ENCODE measurements at places on chromosomes 11 and 22.

GRCh38 chr11:75263944-75264349, 23.4 kb downstream of the TPBGL start:
- no peak for DNase-seq

GRCh38 chr22:26985931-26986782, 328.8 kb downstream of the MIAT start:
- DNase-seq, result no peak

DNA sequence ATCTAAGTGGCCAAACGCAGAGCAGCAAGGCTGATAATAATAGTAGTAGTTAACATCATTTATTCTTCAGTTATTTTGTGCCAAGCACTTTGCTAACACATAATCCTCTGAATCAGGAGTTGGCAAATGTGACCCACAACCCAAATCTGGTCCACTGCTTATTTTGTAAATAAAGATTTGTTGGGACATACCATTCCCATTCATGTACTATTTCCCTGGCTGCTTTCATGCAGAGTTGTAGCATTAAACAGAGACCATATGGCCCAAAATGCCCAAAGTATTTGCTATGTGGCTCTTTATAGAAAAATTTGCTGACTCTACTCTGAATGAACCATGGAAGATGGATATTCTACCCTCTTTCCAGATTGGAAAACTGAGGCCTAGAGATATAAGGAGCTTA, 50.3 kb downstream of the COMMD9 start:
- DNase-seq, result no peak

GRCh38 chr11:106553304-106553703, 465.0 kb downstream of the GUCY1A2 start:
- no peak for DNase-seq

DNA sequence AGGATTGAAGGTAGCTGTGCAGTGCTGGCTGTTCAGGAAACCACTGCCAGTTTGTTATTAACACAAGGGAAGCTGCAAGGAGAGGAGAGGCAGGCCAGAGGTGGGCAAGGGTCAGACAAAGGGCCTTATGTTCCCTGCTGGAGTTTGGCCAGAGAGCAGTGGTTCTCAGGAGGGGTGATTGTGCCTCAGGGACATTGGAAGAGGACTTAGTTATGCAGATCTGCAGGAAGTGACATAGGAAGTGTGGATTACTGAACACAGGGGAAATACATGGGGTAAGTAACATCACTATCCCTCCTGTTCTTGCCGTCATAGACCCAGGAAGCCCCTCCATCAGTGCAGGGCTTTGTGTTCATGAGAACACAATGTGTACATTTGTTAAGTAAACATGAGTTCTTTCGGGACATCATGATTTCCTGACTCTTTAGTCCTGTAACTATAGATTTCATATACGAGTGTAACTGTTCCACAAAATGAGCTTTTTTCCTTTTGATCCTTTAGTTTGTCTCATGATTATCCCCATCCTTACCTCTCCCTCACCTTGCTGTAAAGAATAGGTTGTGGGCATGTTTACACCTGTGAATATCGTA, 5.9 kb downstream of the SRRD start:
- DNase-seq, result no peak

GRCh38 chr11:69384251-69385143, 90.5 kb downstream of the MYEOV start:
- DNase-seq, result no peak

DNA sequence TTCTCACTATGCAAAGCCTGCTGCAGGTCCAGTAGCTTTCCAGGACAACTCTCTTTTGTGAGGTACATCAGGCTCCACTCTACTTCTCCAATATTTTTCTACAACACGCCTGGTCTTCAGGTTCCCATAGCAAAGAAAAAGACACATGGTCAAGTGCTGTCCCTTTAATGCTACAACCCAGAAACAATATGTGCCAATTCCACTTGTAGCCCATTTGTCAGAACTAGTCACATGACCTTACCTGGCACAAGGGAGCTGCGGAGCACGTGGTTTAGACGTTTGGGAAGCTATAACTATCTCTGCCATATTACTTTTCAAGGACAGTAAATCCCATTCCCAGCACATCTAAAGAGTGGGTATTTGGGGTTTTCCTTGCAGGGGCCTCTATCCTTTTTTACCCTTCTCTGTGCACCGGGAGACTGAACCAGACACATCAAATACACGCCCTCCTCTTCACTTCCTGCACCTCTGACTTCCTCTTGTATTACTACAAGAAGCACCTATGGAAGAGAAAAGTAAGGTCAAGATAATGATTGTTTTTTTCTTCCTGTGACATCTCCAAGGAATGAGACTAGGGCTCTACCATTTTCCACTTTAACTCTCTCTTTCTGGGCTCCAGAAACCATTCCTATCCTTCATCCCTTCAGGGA, 237.6 kb downstream of the ETS1 start:
- DNase-seq, result no peak

GRCh38 chr11:78203184-78203583, 14.5 kb downstream of the USP35 start:
- DNase-seq, result no peak

- no peak for DNase-seq
Measured at GRCh38 chr11:73143126-73143838, 1.2 kb upstream of the FCHSD2 start.

Measured in progenitor cell of endocrine pancreas (in vitro differentiated cells).